ENCODE measurements at places on chromosomes 5 and 9.

- no peak for DNase-seq
These were observed 45.0 kb downstream of the SLC6A7 start for GRCh38 chr5:150234576-150235499.

GRCh38 chr5:164958688-164959087 lies 1453.3 kb downstream of the MAT2B start:
- no peak for DNase-seq

DNA sequence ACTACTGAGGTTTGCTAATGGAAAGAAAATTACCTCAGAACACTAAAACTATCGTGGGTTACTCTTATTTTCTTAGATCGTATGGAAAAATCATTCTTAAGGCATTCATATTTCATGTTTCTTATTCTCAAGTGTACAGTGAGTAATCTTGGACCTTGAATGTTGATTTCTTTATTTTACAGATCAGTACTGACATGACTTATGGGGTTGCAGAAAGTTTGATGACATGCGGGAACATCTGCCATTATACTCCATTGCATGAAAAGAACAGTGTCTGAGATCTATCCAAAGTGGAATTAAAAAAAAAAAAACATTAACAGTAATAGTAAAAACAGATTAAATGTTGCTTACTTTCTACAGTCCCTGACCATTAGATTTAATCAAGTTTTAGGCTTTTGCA lies 1290.2 kb upstream of the WWC1 start:
- DNase-seq = no peak

DNA sequence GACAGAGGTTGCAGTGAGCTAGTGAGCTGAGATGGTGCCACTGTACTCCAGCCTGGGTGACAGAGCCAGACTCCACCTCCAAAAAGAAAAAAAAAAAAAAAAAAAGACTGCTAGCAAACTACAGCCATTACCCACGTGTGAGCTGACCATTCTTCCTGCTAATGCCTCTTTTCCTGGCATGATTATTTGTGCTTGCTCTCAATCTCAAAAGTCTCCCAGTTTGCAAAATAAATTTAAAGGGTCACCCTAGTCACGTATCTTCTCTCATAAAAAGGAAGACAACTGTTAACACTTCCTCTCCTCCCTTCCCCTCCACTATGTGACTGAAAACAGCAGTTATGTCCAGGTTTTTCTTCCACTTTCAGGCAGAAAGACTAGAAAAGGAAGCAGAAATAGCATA lies 37.2 kb downstream of the TRIM36 start:
- no peak for DNase-seq

GRCh38 chr9:126880947-126881332 lies 20.5 kb downstream of the ZBTB34 start:
- DNase-seq = no peak

GRCh38 chr5:156624686-156625085 lies 225.4 kb upstream of the PPP1R2B start:
- DNase-seq = no peak

GRCh38 chr5:68046445-68046844 lies 169.1 kb upstream of the PIK3R1 start:
- no peak for DNase-seq

DNA sequence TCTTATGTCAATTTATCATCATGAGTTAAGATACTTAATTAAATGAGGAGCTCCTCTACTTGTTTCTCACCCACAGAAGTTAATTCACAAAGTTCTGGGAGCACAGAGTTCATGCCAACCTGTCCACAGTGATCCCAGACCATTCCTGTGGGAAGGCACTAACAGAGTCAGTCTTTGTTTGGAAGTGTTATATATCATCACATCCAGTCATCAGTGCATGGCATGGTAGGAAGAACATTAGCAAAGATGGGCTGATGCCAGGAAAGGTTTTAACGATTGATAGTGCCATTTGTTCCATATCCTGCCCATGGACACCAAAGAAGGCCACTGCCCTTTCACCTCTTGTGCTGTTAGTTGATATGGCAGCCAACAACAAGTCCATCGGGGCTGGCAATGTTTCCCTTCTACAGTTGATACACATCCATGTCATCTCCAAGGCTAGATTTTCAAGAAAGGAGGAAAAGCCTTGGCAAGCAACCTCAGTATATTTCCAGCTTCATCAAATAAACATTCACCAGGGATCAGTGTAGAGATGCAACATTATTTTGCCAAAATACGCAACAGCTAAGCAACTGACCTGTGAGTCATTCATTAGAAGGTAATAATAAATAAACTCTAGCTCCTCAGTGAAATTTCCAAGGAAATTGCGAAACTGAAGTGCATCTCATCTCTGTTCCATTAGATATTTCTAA lies 169.6 kb downstream of the RORB start:
- DNase-seq = no peak

DNA sequence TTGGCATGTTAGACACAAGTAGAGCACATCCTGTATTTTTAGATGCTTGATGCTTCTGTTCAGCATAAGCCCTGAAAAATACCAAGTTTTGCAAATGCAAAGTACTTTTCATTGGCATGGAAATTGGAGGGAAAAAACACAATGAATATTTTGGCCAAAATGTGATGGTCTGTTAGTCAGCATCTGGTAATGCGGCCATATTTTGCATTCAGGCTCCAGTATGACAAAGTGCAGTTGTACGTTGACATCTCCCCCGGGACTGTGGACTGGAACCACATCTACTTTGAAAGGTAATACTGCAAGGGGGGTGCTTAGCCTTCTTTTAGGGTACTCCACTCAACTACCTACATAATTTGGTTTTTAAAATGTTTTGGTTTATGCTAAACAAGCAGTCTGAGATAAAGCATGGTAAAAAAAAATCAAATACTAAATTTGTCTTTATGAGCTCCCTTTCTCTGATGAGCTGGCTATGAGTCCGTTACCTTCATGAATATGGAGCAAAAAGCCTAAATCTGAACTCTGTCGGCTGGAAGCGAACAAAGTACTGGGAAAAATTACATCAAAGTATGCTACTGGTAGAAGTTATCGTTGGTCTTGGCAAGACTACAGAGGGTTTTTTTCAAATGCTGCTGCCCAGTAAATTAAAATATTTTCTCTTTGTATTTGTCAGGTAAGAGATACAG lies 297.0 kb downstream of the ARHGEF28 start:
- no peak for DNase-seq

Data from stimulated activated CD4-positive, alpha-beta T cell treated with anti-CD3 and anti-CD28 coated beads, TNF-alpha, amount 100 ng/mL, for 24 hours (primary cell).